ENCODE measurements at places on chromosomes 11 and 22. TPM values are rescaled to one million over a fixed set of nuclear protein-coding genes. Genes with fewer than 3 reads are reported as not detected.

Gene OR4P4
- total RNA-seq: not detected

Gene SYCE3
- total RNA-seq: not detected

Gene CDC42BPG
- 12.7 TPM for total RNA-seq

Gene APOBEC3A
- 4.3 TPM for total RNA-seq

Gene SULT4A1
- total RNA-seq: not detected

Gene FERMT3
- 194 TPM for total RNA-seq

Gene SLC22A9
- not detected for total RNA-seq

Gene INS
- not detected for total RNA-seq

Gene ALDH3B1
- 2.4 TPM for total RNA-seq

Gene NPAS4
- total RNA-seq: not detected

Gene PLAAT2
- 4.6 TPM for total RNA-seq
